Stimulated activated CD8-positive, alpha-beta memory T cell treated with anti-CD3 and anti-CD28 coated beads, Interleukin-2, amount 100 ng/mL, for 1 hour (primary cell): ENCODE measurements at places on chromosomes 6 and 20.

- no peak for DNase-seq
Measured at GRCh38 chr6:53492860-53493634, 51.9 kb downstream of the GCLC start.

DNA sequence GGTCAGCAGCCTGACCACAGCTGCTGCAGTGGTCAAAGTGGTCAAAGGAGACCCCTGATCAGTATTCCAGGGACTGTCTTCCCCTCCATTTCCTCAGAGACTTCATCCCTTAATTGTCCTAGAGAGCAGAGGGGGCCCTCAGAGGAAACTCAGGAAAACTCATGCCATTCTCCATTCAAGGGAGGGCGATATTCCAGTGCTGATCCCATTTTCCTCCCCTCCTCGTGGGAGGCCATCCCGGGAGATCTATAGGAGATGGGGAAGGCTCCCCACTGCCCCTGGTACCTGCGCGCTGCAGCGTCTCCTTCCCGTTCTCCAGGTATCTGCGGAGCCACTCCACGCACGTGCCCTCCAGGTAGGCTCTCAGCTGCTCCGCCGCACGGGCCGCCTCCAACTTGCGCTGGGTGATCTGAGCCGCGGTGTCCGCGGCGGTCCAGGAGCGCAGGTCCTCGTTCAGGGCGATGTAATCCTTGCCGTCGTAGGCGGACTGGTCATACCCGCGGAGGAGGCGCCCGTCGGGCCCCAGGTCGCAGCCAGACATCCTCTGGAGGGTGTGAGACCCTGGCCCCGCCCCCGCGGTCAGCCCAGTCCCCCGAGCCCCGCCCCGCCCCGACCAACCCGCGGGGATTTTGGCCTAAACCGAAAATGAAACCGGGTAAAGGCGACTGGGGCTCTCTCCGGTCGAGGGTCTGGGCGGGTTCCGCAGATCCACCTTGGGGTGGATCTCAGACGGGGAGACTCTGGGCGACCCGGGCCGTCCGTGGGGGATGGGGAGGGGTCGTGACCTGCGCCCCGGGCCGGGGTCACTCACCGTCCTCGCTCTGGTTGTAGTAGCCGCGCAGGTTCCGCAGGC, 878 bp downstream of the HLA-C start:
- DNase-seq, result no peak

DNA sequence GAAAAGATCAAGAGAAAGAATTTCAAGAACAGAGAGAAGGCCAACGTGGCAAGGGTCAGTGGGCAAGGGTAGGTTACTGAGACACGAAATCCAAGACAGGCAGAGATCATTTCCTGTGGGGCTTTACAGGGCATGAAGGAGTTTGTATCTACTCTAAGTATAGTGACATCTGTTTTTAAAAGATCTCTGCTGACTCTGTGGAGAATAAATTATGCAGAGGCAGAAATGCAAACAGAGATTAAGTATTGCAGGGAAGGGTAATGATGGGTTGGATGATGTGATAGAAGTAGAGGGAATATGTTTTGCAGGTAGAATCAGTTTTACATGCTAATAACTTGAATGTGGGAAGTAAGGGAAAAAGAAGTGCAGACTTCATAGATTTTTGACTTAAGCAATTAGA, 243.5 kb downstream of the FRK start:
- DNase-seq, result no peak

DNA sequence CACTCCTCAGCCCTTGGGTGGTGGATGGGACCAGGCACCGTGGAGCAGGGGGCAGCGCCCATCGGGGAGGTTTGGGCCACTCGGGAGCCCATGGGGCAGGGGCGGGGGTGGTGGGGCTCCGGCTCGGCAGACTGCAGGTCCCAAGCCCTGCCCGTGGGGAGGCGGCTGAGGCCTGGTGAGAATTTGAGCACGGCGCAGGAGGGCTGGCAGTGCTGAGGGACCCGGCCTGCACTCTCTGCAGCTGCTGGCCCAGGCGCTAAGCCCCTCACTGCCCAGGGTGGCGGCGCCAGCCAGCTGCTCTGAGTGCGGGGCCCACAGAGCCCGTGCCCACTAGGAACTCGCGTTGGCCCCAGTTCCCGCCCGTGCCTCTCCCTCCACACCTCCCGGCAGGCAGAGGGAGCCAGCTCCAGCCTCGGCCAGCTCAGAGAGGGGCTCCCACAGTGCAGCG, 182.1 kb upstream of the OPRM1 start:
- no peak for DNase-seq

- no peak for DNase-seq
Measured at GRCh38 chr20:13213335-13213734, 7.7 kb upstream of the ISM1 start.

DNA sequence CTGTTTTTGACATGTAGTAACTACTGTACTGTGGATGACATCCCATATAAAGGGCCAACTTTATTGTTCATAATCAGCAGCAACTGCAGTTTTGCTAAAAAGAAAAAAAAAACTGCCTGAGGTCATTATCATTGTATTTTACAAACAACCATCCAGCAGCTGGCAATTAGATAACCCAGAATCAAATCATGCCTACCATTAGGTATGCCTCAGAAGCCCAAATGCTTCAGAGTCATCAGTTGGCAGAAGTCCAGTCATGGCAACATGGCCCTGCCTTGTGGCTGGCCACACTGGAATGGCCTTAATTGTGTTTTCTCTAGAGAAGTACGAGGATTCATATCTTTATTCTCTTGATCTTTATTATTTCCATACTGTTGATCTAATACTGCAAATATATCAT, 462.4 kb upstream of the NRSN1 start:
- no peak for DNase-seq

- no peak for DNase-seq
Measured at GRCh38 chr20:35674921-35675320, 10.2 kb upstream of the CPNE1 start.

DNA sequence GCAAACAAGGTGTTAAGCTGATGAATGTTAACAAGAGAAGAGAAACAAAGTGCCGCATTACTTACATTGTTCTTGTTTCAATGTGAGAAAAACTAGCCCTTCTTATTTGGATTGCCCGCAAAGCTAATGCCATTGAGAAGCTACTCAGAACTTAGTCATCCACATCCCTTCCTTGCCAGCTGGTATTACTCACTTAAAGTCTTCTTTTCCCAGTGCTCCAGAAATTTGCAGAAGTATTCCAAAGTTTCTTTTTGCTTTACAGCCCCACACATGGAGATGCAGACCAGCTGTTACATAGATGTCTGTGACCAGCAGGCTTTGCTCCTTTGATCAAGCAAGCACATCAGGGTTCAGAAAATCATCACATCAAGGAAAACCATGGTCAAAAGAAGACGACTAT, 529.0 kb downstream of the TBC1D32 start:
- no peak for DNase-seq

GRCh38 chr20:36425166-36425565, 116.2 kb upstream of the MYL9 start:
- DNase-seq, result no peak

GRCh38 chr6:114431641-114432040, 88.8 kb upstream of the HS3ST5 start:
- DNase-seq, result no peak

DNA sequence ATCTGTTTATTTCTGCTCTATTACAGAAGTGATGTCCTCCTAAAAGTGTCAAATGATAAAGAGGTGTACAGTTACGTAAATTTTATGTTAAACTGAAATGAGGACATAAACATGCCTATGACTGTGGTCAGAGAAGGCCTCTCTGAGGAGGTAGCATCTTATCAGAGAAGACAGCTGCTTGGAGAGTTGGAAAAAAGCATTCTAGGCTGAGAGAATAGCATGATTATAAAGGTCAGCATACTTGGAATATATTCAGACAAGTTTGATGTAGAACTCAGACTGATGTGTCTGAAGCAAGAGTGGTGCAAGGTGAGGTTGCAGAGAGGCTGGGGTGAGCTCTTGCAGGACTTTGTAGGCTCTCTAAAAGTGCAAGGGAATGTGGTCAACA, 3.1 kb upstream of the PCNA start:
- no peak for DNase-seq

- no peak for DNase-seq
Measured at GRCh38 chr6:27470023-27470422, 2.9 kb downstream of the ZNF184 start.

DNA sequence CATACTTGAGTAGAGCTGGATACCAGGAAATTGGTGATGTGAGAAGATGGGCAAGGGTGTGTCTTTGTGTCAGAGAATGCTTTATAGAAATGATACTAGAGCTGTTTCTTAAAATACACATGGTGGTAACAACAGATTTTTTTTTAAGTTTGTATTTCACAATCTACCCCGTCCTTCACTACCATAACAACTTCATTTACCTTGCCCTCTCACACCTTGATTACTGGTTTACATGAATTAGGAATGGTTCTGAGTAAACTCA, 45.4 kb downstream of the RARS2 start:
- no peak for DNase-seq

GRCh38 chr20:57707849-57708693, 1.7 kb downstream of the PMEPA1 start:
- DNase-seq, result no peak

DNA sequence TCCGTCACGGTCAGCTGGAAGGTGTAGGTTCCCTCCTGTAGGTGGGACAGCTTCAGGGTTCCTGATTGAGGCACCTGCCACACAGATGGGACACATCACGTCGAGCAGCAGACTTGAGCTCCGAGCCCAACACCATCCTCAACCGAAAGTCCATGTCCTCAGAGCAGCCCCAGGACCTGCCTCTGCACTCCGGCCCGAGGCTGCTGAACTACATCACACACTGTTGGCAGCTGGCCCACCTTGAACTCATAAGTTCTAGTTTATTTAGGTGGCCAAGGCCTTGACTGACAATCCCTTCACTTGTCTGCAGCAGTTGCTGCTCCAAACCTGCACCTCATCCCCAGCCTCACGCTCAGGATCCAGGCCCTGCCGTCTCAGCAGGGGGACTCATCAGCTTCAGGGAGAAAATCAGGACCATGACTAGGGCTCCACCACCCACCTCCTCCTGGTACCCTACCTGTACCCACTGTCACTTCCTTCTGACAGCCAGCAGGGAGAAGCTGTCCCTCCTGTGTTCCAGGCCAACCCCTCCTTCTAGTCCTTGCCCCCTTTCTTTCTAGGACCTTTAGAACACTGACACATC, 21.0 kb downstream of the LRP11 start:
- DNase-seq, result no peak

DNA sequence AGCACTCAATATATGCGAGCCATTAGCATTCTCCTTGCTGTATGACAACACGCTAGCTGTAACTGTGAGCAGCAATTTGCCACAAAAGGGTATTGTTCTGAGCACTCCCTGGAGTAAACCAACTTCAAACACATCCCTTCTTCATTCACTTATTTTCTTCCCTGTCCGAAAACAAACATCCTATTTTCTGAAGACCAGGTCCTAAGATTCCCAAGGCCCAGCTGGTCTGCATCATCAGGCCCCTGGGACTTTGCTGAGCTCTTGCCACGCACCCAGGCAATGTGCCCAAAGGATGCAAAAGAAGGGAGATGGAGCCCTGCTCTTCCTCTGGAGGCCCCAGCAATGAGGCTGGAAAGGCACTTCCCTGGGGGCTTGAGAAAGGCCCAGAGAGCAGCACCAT, 118.1 kb downstream of the PREX1 start:
- DNase-seq, result no peak

- no peak for DNase-seq
Measured at GRCh38 chr6:134523051-134523450, 205.1 kb upstream of the SGK1 start.

DNA sequence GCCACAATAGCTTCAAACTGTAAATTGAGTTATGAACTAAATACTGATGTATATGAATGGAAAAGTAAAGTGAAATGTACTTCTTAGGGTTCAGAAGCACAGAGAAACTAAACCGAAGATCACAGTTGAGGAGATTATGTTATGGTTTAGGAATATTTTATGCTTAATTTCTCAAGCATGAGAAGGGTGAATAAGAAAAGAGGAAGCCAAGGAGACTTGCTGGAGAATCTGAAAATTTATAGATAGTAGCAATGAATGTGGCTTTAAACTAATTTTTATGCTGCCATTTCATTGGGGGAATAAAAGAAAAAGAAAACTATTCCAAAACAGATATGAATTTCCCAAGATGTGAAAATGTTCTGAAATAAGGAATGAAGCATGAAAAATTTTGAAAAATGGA, 5.6 kb downstream of the ANKS1A start:
- DNase-seq, result no peak

DNA sequence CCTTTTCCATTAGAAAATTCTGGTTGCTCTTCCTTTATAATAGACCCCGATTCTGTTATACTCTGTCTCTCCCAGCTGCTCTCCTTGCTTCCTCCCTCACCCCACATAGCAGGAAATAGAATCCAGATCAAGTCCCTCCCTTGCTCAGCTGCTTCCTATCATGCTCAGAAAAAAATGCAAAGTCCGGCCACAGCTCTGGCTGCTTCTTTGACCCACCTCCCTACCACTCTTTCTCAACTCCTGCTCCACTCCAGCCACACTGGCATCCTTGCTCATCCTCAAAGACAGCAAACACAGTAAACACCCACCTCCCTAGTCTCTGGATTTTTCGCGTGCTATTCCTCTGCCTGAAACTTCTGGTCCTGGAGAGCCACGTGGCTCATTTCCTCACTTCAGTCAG, 9.1 kb upstream of the SLC22A16 start:
- DNase-seq, result no peak

GRCh38 chr6:6801005-6801335, 212.4 kb downstream of the LY86 start:
- DNase-seq, result no peak

DNA sequence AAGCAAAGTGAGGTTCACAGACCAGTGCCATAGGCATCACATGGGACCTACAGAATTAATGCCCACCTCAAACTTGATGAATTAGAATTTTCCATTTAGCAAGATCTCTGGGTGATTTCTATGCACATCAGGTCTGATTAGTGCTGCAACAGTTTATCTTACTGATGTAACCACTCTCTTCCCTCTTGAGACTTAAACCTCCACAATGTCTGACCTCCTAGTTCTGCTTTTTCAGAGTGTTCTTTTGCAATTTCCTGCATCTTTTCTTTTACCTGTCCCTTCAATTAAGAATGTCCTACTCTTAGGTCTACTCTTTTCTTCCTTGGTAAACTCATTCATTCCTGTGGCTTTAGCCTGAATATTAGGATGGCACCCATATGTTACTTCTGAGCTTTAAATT, 615.3 kb downstream of the TFAP2A start:
- no peak for DNase-seq

- no peak for DNase-seq
Measured at GRCh38 chr6:80767808-80768207, 661.3 kb downstream of the BCKDHB start.

DNA sequence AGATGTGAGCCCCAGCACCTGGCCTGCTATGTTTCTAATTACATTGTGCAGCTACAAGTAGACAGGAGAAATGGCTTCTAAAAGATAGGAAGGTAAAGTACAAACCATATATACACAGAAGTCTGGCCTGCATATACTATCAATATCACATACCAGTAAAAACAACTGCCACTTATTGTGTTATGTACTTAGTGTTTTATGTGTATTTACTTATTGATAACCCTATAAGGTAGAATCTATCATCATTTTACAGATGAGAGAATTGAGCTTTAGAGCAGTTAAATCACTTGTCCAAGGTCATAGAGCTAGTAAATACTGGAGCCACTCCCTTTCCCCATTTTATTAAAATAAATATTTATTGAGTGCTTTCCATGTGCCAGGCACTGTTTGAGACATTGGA, 102.4 kb upstream of the PRDM1 start:
- DNase-seq, result no peak
